ENCODE measurements at places on chromosomes 5 and 9. TPM values are rescaled to one million over a fixed set of nuclear protein-coding genes. Genes with fewer than 3 reads are reported as not detected.

DNA sequence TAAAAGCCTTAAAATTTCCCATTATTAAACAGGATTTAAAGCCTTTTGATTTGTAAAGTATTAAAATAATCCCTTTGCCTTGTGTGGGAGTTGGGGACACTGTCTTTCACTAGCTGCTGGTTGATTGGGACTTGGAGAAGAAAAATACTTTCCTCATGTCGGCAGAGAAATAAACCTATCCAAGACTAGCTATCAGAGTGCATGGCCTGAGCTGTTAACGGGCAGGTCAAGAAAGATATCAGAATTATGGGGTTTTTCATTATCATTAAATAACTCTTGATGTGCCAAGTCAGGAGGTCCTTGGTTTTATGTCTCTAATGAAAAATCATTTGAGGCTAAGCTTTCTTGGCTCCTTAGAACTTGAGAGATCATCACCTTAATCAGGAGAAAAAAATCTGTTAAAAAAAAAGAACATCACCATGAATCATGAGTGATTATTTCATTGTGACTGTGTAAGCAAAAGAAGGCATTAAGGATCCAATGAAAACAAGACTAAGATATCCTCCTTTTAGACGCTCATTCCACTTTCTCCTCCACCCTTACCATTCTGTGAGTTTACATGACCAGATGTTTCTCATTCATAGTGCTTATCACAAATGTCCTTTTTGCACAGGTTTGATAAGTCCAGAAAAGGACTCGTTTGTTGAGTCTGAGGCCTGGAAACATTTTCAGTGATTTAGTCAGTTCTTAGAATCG lies 140.4 kb upstream of the EGFLAM start:
- H3K27ac ChIP-seq: no peak overlapping the region
- no peaks in the 10 kb centered on the region for H3K4me1 ChIP-seq
- peaks cover 5% of the 10 kb centered on the region for H3K27me3 ChIP-seq
- no peaks in the 10 kb centered on the region for H3K36me3 ChIP-seq
- H3K4me3 ChIP-seq: no peak overlapping the region

GRCh38 chr9:21473236-21473635 lies 8.9 kb downstream of the IFNE start:
- DNase-seq: peak; percentile 14
- peak overlapping the region; percentile 55 for H3K27ac ChIP-seq
- H3K27me3 ChIP-seq: no peaks in the 10 kb centered on the region
- peaks cover 22% of the 10 kb centered on the region for H3K36me3 ChIP-seq

GRCh38 chr9:75500479-75500878 lies 390.0 kb upstream of the PCSK5 start:
- H3K27ac ChIP-seq: no peak overlapping the region
- H3K4me1 ChIP-seq: no peaks in the 10 kb centered on the region
- no peaks in the 10 kb centered on the region for H3K27me3 ChIP-seq
- H3K36me3 ChIP-seq: no peaks in the 10 kb centered on the region
- H3K4me3 ChIP-seq: no peak overlapping the region
- no peak for DNase-seq

DNA sequence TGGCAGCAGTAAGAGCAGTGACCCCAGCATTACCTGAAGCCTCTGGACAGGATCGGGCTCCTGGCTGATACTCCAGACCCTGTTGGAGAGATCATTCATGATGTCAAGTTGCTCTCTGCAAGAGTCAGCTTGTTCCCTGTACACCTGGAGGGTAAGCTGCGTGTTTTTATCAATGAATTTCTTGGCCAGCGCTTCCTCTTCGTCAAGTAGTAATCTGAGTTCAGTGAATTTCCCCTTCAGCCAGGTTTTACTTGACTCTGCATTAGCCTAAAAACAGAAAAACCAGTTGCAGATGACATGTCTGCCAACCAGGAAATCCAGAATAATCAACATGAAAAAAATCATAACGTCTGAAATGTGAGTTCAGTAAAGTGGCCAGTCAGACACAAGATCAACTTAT lies 19.1 kb downstream of the TRIM14 start:
- H3K36me3 ChIP-seq: no peaks in the 10 kb centered on the region
- H3K4me3 ChIP-seq: no peak overlapping the region
- no peak overlapping the region for H3K27ac ChIP-seq

DNA sequence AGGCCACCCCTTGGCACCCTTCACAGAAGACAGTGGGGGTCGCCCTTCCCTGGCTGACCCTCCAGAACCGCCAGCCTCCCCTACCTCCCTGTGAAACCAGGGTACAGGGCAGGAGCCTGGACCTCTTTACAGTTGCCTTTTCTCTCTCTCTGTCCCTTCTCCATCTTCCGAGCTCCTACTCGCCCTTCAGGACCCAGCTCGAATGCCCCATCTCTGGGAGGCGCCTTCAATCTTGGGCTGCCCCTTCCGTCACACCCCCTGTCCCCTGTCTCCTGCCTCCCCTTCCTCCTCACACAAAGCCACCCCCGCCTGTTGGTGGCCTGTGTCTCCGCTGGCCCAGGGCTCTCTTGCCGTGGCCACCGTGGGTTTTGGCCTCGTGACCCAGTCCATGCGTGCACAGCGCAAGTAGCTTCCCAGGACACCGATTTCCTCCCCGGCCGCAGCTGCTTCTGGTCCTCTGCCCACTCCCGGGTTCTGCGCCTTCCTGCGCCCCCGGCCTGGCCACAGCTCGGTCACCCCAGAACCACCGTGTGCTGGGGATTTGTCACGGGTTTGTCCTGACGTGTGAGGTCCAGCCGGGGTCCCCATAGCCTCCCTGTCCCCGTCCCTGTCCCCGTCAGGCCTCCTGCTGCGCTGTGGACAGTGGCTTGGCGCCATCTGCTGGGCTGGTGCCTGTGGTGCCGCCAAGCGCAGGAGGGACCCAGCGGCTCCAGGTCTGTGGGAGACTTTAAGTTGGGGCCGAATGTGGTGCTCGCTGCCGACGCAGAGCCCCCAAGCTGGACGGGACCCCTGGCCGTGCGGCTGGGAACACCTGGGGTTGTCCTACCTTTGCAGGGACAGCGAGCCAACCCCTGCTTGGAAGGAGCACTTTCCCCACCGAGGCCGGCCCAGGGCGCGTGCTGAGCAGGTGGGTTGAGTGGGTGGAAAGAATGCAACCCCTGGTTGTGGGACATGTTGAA lies 4.0 kb upstream of the TMEM250 start:
- no peak overlapping the region for H3K4me3 ChIP-seq
- peaks cover 5% of the 10 kb centered on the region for H3K36me3 ChIP-seq
- no peaks in the 10 kb centered on the region for H3K4me1 ChIP-seq
- H3K27me3 ChIP-seq: peaks cover 17% of the 10 kb centered on the region
- H3K27ac ChIP-seq: no peak overlapping the region

DNA sequence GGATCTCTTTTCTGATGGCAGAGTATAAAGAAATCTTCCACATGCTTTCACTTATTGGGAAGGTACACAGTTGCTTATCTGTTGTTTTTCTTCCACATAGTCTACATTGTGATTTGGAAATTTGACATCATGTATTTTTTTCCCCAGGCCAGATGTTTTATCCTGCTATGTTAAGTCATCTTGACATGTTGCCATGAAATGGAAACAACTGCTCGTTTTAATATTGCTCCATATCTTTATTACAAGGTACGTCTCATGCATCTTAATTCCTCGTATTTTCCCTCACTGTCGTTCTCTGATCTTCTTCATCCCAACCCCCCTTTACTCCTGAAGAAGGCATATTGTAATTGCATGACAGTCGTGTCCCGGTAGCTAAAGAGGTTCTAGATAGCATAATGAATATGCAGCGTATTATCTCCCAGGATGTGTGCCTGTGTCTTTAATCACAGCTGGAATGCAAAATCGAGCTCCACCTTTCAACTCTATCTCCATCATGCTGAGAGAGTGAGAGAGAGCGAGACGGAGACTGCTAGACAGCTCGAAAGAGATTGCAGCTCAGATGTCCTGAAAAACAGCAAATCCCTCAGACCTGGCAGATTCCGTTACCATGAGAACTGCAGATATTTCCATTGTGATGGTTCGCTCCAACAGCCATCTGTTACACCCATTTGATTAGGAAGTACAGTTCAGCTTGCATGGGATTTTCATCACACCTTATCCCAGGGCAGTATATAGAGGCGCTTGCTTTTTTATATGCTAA lies 281.7 kb downstream of the TMEM38B start:
- H3K27ac ChIP-seq: no peak overlapping the region
- DNase-seq: no peak
- H3K36me3 ChIP-seq: peaks cover 7% of the 10 kb centered on the region
- H3K27me3 ChIP-seq: no peaks in the 10 kb centered on the region
- H3K4me1 ChIP-seq: no peaks in the 10 kb centered on the region

DNA sequence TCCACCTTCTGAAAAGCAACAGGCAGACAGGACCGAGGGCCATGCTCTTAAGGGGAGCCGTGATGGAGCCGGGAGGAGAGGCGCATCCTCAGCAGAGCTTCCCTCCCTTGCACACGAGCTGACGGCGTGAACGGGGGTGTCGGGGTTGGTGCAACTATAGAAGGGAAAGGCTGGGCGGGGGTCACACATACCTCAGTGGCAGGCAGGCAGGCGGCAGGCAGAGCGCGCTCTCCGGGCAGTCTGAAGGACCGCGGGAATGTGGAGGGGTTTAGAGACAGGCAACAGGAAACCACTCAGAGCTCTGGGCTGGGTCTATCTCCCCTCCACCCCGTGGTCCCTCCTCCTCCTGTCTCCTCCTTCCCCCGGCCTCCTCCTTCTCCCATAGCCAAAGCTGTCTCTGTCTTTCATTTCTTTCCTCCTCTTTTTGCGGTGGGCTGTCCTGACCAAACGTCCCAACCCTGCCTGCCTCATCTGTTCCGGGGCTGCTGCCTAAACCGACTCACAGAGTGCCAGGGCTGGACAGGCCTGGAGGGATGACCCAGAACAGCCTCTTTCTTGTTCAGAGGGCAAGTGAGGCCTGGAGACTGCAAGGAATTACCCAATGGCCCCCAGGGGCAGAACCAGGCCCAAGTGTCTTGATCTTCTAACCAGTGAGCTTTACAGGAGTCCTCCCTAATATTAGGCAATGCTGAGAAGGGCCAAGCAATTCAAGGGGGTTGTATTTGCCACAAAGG lies at the start of gene SPARC:
Gene SPARC, minus strand, starts transcription at position 242 of the 734 bp plus-strand sequence. CDS start 10,727 bp downstream, outside the sequence.
- peaks cover 50% of the 10 kb centered on the region for H3K36me3 ChIP-seq
- peak within 1 kb of the TSS; percentile 99 for H3K4me3 ChIP-seq
- DNase-seq: peak; percentile 95
- H3K4me1 ChIP-seq: peaks cover 55% of the 10 kb centered on the region

- H3K4me1 ChIP-seq: peaks cover 34% of the 10 kb centered on the region
- no peaks in the 10 kb centered on the region for H3K36me3 ChIP-seq
- no peak overlapping the region for H3K27ac ChIP-seq
- no peaks in the 10 kb centered on the region for H3K27me3 ChIP-seq
These were observed 121.1 kb upstream of the SLIT3 start for GRCh38 chr5:169422087-169422486.

DNA sequence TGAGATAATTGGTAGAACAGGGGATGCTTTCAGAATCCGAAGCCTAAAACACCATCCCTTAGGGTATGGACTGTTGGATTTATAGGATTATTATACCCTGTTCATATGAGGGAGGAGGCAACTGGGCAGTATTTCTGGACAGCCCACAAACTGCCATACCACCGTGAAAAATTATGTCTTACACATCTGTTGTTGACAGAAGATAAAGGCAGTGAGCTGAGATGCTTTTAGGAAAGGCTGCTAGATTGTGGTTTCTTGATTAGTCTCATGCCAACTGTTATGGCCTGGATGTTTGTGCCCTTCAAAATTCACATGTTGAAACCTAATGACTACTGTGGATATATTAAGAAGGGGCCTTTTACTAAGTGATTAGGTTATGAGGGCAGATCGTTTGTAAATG lies 83.7 kb upstream of the DHFR start:
- no peaks in the 10 kb centered on the region for H3K36me3 ChIP-seq
- no peak for DNase-seq
- H3K4me1 ChIP-seq: peaks cover 12% of the 10 kb centered on the region
- H3K27ac ChIP-seq: no peak overlapping the region

DNA sequence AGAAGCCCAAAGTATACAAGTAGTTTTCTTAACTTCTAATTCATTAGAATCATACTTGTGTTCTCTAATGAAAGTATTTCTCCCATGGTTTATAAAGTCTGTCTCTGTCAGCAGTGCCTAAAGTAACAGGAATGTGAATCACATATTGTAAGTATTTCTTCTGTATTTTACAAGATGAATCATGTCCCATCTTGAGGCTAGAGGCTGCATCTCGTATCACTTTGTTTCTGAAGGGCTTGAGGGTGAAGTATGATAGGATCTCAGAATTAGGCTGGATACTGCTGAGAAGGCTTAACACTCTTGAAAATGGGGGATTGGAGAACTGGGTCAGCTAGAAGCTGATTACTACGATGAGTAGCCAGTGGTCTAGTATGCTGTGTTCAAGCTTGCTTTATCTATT lies 242.2 kb upstream of the ACTBL2 start:
- peak overlapping the region; percentile 1 for H3K4me3 ChIP-seq
- no peaks in the 10 kb centered on the region for H3K27me3 ChIP-seq
- DNase-seq: peak; percentile 76

- no peak overlapping the region for H3K27ac ChIP-seq
- no peaks in the 10 kb centered on the region for H3K36me3 ChIP-seq
These were observed 58.1 kb downstream of the GNG10 start for GRCh38 chr9:111719541-111719940.

GRCh38 chr5:83654427-83654994 lies 66.1 kb downstream of the HAPLN1 start:
- H3K4me3 ChIP-seq: no peak overlapping the region
- no peaks in the 10 kb centered on the region for H3K27me3 ChIP-seq
- no peak for DNase-seq
- peaks cover 6% of the 10 kb centered on the region for H3K4me1 ChIP-seq
- no peaks in the 10 kb centered on the region for H3K36me3 ChIP-seq

DNA sequence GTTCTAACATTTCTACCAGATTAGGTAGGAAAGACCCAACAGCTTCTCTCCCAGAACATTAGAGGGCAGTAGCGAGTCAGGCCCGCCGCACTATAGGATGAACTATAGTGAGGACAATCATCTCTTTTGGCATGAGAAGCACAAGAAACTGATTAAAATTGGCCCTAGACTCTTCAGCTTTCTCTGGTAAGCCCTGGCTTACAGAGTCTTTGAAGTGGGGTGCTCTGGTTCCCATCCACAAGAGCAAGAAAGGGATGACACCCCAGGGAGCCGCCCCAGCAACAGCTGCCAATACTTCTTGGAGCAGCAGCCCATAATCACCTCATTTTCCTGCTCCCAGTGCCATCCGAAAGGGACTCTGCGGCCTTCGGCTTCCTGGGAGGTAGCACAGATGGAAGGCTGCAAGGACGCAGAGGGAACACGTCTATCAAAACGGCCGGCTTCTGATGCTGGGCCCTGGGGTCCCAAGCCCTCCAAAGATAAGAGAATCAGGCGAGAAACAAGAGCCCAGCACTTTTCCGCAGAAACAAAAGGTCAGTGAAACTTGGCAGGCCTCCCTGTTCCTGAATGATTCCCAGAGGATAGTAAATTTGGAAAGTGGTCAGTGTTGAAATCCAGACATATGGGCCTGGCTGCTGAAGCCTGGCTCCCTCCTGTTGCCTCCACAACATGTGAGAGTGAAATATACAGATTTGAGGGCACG lies 69.3 kb downstream of the HSD17B3 start:
- H3K4me3 ChIP-seq: peak overlapping the region; percentile 31
- DNase-seq: peak; percentile 65
- H3K36me3 ChIP-seq: no peaks in the 10 kb centered on the region
- H3K27me3 ChIP-seq: peaks cover 32% of the 10 kb centered on the region
- H3K4me1 ChIP-seq: no peaks in the 10 kb centered on the region

DMRTA1 gene
- total RNA-seq: not detected

PDZD2 gene
- total RNA-seq: 0.06 TPM

F2RL1 gene
- 3.1 TPM for total RNA-seq

BRD9 gene
- 30.7 TPM for total RNA-seq

SNAPC4 gene
- total RNA-seq: 8.7 TPM
